ENCODE measurements at places on chromosomes 7 and 10. TPM values are rescaled to one million over a fixed set of nuclear protein-coding genes. Genes with fewer than 3 reads are reported as not detected.
A peak's percentile ranks its signal among the peaks of the same experiment; 100 is the strongest.

GRCh38 chr10:114967071-114967470 is 29.1 kb downstream of the TRUB1 start:
- no peak for DNase-seq

- no peak for DNase-seq
Observed at GRCh38 chr7:11843113-11843765, 11.2 kb upstream of the THSD7A start.

Gene WEE2
- under 0.01 TPM for total RNA-seq

- no peak for DNase-seq
Observed at GRCh38 chr7:92061154-92061553, 73.1 kb downstream of the CYP51A1 start.

DNA sequence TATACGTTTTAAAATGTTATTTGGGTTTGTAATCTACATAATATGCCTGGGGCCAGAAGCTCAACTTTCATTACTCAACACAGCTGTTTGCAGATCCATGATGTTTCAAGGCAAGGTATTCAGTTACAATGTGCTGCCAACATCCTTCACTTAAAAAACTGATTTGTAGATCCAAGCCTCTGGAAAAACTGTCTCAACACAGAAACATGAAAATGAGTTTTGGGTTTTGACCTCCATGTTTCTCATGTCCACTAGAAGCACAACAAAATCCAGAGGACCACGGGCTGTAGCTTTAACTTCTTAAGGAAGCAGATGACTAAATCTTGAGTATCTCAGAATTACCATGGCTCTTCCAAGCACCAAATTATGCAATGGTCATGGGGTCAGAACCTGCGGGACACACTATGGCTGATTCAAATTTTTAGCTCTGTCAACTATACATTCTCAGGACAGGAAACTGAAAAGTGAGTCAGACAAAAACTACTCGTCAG is 247.1 kb upstream of the GRB10 start:
- no peak for DNase-seq

- no peak for DNase-seq
Observed at GRCh38 chr7:90877201-90877600, 281.1 kb downstream of the CDK14 start.

- no peak for DNase-seq
Observed at GRCh38 chr10:118473305-118473960, 122.0 kb downstream of the PRLHR start.

- no peak for DNase-seq
Observed at GRCh38 chr10:78332657-78333056, 299.0 kb downstream of the RPS24 start.

Gene IPMK
- total RNA-seq = 30.6 TPM

DNA sequence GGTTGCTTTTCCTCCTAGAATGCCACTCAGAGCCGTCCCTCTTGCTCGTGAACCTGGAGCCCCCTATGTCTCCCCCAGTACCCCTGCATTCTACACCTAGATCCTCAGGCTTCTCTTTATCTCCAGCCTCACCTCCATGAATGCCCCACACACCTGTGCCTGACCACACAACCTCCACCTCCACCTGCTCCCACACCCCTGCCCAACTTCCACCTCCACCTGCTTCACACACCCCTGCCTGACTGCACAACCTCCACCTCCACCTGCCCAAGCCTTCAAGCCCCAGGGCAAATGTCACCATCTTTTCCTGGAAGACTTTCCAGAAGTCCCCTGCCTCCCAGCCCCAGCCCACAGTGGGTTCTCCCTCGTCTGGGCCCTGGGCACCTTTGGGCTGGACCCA is 6.9 kb upstream of the LFNG start:
- no peak for DNase-seq

Gene GALNT17
- 26.5 TPM for total RNA-seq

- no peak for DNase-seq
Observed at GRCh38 chr10:110007161-110007700, 553 bp upstream of the ADD3 start.

Gene ENTPD1
- total RNA-seq = 6.9 TPM

- no peak for DNase-seq
Observed at GRCh38 chr10:23047201-23048050, 48.0 kb upstream of the MSRB2 start.

DNA sequence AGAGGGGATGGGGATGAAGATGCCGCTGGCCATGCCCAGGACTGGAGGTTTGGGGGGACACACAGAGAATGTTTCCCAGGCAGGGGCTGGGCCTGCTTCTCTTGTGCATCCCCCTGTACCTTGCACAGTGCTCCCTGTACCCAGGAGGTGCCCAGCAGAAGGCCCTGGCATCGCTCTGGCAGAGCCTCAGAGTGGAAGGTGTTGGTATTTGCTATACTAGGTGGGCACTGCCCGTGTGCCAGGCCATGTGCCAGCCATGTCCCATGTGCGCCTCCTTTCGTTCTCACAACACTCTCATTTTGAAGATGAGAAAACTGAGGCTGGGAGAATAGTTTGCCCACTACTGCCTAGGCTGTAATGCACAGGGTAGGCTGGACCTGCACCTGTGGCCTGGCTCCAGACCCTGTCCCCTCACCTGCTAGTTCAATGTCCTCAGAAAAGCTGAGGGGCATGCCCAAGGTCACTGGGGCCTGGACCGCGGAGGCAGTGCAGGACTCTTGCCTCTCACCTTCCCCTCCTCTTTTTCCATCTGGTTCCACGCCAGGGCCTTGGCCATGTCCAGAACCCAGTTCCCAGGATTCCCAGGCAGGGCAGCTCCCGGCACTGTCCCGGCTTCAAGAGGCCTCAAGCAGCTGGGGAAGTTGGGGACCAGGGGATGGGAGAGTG is 64.7 kb downstream of the GOLGA7B start:
- DNase-seq = no peak

GRCh38 chr7:63014792-63015191 is 983.9 kb upstream of the ZNF722 start:
- no peak for DNase-seq

DNA sequence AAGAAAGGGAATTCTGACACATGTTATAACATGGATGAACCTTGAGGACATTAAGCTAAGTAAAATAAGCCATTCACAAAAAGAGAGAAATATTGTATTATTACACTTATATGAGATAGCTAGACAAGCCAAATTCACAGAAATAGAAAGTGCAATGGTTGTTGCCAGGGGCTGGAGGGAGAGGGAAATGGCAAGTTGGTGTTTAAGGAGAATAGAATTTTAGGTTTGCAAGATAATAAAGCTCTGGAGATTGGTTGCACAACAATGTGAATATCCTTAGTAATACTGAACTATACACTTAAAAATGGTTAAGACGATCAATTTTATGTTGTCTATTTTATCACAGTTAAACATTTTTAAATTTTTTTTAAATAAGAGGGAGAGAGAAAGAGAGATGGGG is 25.0 kb upstream of the ADD3 start:
- no peak for DNase-seq

Gene PIP
- not detected for total RNA-seq

- no peak for DNase-seq
Observed at GRCh38 chr10:127922206-127922605, 15.3 kb downstream of the PTPRE start.

DNA sequence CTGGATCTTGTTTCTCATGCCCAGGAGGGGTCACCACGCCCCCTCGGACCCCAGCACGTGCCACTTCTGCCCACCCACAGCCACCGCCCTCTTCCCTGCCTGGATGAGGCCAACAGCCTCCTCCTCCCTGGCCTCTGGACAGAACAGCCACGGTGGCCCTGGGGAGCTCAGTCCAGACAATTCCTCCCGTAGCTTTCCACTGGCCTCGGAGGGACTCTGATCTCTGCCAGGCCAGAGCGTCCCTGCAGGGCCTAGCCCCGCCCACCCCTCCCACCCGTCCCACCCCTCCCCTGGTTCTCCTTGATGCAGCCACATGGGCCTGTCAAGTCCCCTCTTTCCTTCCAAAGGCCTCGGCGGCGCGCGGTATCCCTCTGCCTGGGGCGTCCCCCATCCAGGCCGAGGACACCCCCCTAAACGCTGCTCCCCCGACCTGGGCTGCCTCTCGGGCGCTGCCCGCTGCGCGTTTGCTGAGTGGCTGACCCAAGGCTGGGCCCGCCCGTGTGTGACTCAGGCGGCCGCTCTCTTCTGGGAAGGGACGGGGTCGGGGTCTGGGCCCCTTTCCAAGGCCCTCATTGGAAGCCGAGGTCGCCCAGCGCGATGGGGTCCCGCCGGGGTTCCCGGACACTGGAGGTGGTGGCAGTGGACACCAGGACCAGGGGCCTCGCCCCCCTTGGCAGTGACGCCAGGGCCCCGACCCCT is 557 bp downstream of the TMEM120A start:
- peak; percentile 73 for DNase-seq

DNA sequence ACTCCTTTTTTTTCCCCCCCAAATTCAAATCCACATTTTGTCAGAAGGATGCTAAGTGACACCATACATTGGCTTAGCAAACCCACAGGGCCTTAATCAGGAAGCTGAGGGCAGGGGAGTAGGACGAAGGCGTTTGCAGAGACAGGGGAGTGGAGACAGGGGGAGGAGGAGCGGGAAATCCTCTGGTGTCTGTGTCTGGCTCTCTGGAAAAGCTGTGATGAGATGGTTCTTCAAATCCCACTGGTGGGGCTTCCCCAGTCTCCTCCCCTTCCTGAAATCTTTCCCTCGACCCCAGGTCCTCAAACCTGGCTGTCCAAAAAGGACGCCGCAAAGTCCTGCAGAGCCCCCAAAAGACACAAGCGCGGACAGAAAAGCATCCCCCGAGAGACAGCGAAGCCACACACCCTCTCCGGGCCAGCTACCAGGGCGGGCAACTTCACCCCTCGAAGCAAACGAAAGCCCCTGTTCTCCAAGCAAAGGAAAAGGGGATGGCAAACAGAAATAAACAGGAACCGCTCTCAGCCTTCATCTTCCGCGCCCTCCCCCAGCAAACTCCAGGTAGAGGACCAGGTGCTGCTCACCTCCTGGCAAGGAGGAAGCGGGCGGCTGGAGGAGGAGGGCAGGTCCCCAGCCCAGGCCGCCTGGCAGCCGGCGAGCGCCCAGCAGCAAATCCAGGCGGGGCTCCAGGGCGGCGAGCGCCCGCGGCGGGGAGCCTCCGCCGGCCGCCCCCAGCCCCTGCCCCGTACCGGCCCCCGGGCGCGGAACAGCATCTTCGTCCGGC is 520 bp downstream of the ELAPOR2 start:
- peak; percentile 13 for DNase-seq

DNA sequence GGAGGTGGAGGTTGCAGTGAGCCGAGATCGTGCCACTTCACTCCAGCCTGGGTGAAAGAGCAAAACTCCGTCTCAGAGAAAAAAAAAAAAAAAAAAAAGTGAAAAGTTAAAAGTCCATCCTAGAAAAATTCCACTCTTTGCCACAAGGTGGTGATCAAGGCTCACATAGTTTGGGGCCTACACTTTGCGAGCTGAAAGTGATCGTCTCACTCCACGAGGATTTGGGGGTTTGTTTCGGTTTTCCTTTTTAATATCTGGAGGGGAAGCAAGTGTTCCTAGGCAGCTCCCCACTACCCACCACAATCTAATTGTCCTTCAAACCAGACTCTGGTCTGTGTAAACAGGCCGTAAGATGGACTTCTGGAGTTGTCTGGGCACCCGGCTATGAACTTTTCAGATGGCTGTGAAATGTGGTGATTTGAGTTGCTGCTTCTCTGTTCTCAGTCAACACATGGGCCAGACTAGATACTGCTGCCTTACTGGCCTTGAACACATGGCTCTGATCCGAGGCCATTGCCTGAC is 27.1 kb downstream of the PRLHR start:
- peak; percentile 64 for DNase-seq

GRCh38 chr7:1915956-1916600 is 246.0 kb downstream of the ELFN1 start:
- DNase-seq = no peak

GRCh38 chr10:104391150-104391968 is 37.7 kb downstream of the CFAP58 start:
- no peak for DNase-seq

Gene SFRP5
- total RNA-seq = 1.6 TPM

DNA sequence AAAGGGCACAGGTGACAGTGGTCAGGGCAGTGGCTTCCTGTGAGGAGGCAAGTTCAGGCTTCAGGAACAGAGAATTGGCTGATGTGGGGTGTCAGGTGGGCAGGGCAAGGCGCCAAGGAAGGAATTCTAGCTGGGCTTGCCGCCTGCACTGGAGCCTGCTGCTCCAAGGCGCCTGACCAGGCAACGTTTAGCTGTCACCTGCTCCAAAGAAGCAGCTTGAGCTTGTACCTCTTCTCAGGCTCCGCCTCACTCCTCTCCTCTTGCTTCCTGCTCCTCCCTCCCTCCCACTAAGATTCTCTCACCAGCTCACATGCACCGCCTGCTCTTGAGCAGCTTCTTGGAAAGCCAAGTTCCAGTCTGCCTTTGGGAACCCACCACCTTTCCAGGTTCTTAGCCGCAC is 187.4 kb upstream of the GRB10 start:
- DNase-seq = no peak

Gene LIPK
- total RNA-seq = not detected

- DNase-seq = no peak
Observed at GRCh38 chr10:62613424-62613823, 191.1 kb upstream of the ADO start.

- DNase-seq = no peak
Observed at GRCh38 chr7:70681469-70682350, 450.2 kb upstream of the GALNT17 start.

- no peak for DNase-seq
Observed at GRCh38 chr10:112229901-112230300, 46.3 kb upstream of the GPAM start.

- DNase-seq = no peak
Observed at GRCh38 chr7:2152646-2153045, 80.1 kb downstream of the MAD1L1 start.

Gene UBE3C
- 87.6 TPM for total RNA-seq

Gene TAS2R3
- total RNA-seq = 1.2 TPM

Gene PNLIP
- total RNA-seq = not detected

- no peak for DNase-seq
Observed at GRCh38 chr10:92692697-92693533, 3.2 kb downstream of the HHEX start.

DNA sequence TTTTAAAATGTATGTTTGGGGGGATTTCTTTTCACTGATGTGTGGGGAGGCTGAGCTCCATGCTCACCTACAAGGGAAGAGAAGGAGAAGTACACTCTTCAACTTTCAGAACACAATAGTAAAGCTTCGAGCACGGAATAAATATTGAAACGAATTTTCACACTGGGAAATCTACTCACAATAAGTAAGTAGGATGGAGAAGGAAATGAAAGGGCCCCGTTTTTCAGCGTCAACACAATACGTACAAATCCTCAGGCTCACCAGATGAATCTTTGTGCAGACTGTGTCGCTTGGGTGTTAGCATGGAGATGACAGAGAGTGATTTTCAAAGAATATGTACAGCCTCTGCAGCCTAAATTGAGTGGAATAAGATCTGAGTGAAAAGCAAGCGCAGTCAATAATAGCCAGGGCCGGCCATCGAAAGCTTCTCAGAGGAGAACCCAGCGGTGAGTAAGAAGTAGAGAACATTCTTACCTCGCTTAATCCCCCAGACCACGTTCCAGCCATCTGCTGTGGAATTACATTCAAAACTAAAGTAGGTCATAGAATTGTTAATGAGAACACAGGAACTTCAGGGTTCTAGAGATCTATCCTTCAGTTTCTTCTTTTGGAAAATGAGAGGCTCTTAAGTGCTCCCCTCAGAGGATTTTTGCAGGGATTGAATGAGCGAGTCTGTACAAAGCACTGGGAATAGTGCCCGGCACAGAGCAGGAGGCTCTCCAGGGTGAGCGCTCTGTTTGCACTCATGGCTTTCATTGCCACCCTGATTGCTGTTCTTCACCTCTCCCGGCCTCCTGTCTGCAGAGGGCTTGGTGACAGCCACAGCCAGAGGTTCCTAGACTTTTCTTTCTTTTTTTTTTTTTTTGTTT is 292.8 kb downstream of the SFMBT2 start:
- no peak for DNase-seq

Gene NEUROG3
- not detected for total RNA-seq

GRCh38 chr7:133778472-133778871 is 348.7 kb upstream of the LRGUK start:
- no peak for DNase-seq

Gene INPP5F
- 212 TPM for total RNA-seq
